Globus pallidus (tissue), 1 donor: ENCODE measurements at places on chromosomes 5 and 9.

DNA sequence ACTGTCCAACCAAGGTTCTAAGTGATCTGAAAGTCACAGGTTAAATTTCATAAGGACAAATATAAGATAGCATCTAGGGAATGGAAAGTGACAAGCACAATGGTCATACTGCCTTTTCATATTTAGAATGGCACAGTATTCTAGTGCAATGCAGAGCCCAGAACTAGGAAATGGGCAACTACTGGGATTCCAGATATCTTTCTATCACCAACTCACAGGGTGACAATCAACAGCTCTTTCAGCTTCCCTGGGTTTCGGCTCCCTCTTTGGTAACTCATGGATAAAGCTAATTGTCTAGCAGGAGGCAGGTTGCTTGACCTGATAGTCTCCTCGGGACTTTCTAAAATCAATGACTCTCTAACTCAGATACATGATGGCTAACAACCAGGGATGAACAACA, 60.4 kb downstream of the NR3C1 start:
- no peak for DNase-seq

DNA sequence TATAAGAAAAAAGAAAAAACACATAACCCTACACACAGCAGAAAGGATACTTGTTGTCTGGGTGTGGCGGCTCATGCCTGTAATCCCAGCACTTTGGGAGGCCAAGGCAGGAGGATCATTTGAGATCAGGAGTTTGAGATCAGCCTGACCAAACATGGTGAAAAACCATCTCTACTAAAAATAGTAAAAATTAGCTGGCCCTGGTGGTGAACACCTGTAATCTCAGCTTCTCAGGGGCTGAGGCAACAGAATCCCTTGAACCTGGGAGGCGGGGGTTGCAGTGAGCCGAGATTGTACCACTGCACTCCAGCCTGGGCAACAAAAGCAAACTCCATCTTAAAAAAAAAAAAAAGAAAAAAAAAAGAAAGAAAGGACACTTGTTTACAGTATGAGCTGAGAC, 147.6 kb upstream of the PITX1 start:
- no peak for DNase-seq

- DNase-seq, result no peak
Measured at GRCh38 chr5:59320420-59320819, 573.1 kb downstream of the PDE4D start.

- DNase-seq, result no peak
Measured at GRCh38 chr9:130387905-130388304, 56.9 kb upstream of the ASS1 start.

GRCh38 chr5:10684303-10685086, 76.5 kb downstream of the DAP start:
- no peak for DNase-seq

GRCh38 chr5:82346399-82347165, 68.4 kb upstream of the RPS23 start:
- DNase-seq, result no peak

GRCh38 chr9:79661886-79662536, 90.2 kb downstream of the TLE4 start:
- no peak for DNase-seq

DNA sequence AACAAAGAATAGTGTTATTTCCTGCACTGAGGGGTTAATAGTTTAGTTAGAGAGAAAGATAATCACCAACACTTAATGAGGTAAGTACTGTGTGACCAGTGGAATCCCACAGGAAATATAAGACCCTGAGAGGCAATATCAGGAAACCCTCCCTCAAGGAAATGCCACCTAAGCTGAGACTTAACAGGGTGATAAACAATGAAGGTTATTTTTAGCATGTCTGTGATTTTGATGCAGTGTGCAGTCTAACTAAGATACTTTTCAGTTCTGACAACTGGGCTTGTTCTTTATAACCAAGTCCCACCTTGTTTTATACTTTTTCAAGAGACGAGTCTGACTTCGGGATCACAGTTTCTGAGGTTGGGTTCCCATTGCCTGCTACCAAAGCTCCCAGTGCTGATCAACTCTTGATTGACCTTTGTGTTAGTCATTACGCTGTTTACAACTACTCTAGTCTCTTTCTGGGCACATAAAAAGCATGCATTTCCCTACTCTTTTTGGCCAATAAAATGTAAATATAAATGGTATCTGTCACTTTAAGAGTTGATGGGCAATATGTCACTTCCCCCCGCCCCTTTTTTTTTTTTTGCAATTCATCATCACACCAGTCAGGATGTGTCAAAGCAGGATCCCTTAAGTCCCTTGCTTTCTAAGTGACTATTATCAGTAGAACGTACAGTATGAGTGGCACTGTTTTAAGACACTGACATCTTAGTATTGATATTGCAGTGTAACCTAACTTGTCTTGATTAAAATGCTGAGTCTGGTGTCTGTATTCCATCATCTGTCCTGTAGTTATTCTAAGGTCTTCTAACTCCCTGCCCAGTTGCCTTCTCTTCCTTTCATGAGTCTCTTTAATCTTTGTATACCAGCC, 31.4 kb downstream of the C6 start:
- DNase-seq, result no peak

DNA sequence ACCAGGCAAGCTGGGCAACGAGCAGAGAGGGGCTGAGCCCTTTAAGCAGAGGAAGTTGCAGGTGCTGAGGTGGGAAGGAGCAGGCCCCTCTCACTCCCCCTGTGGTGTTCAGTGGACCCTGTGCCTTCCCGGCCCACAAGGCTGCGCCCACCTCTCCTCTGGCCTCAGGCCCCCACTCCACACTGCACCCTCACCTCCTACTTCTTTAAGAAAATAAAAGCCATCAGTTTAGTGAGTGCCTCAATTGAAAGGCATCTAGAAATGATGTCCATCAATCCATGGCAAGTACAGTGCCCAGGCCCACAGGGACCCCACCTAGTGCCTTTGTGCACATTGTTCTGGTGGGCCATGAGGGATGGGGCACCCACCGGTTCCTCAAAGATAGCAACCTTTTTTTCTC, 158.0 kb downstream of the PAX5 start:
- no peak for DNase-seq

- DNase-seq, result no peak
Measured at GRCh38 chr5:158155811-158156505, 297.0 kb upstream of the CLINT1 start.

GRCh38 chr5:171673840-171674239, 111.8 kb upstream of the SMIM23 start:
- DNase-seq, result no peak

DNA sequence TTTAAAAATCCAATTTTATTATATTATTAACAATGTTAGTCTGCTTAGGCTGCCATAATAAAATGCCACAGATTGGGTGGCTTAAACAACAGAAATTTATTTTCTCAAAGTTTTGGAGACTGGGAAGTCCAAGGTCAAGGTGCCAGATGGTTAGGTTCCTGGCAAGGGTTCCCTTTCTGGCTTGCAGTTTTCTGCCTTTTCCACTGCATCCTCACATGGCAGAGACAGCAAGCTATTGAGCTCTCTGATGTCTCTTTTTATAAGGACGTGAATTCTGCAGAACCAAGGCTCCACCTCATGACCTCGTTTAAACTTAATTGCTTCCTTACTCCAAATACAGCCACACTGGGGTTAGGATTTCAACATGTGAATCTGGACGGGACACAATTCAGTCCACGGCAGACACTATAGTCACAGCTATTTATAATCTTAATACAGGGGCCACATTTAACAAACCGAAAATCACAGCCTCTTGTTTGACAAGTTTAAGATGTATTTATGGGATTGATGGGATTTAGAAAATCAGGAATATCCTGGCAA, 174.9 kb upstream of the PUM3 start:
- DNase-seq, result no peak

- no peak for DNase-seq
Measured at GRCh38 chr5:143094087-143094521, 309.4 kb downstream of the NR3C1 start.

DNA sequence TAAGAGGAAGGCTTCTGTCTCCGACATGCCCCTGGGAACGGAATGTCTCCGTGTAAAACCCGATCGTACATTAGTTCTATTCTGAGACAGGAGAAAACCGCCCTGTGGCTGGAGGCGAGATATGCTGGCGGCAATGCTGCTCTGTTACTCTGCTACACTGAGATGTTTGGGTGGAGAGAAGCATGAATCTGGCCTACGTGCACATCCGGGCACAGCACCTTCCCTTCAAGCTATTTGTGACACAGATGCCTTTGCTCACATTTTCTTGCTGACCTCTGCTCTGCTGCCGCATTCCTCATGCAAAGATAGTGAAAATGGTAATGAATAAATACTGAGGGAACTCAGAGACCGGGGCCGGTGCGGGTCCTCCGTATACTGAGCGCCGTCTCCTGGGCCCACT, 2.2 kb upstream of the DPP7 start:
- DNase-seq, result no peak

DNA sequence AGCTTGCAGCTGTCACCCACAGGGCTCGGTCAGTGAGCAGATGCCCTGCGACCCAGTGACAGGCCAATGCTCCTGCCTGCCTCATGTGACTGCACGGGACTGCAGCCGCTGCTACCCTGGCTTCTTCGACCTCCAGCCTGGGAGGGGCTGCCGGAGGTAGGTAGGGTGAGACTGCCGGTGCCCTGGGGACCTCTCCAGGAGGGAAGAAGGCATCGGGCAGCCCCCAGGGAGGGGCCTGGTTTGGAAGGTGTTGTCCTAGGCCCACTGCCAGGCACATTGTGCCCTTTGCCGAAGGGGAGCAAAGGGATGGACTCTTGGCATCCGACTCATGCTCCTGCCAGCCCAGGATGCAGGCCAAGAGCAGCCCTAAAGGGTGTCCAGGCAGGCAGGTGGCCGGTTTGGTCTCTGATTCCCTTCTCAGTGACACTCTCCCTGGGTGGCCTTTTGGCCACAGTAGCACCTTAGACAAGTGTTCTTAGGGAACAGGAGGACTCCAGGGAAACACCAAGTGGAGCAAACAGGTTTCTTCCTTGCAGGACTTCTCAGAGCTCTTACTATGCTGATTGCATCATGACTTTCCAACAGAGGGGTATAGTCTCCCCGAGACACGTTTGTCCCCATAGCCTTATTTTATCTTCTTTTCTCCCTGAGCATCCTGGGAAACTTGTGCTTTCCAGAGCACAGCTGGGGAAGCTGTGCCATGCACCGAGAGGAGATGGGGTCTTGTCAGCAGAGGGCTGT, 28.1 kb upstream of the AIF1L start:
- no peak for DNase-seq

DNA sequence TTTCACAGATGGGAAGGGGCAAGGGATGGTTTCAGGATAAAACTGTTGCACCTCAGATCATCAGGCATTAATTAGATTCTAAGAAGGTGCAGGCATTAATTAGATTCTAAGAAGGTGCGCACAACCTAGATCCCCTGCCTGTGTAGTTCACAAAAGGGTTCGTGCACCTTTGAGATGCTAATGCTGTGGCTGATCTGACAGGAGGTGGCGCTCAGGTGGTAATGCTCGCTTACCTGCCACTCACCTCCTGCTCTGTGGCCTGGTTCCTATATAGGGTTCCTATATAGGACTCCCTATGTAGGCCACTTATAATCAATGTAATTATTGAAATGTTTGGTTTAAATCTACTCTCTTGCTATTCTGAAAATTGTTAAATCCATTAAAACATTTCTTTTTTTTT, 171.0 kb downstream of the MSX2 start:
- DNase-seq, result no peak

DNA sequence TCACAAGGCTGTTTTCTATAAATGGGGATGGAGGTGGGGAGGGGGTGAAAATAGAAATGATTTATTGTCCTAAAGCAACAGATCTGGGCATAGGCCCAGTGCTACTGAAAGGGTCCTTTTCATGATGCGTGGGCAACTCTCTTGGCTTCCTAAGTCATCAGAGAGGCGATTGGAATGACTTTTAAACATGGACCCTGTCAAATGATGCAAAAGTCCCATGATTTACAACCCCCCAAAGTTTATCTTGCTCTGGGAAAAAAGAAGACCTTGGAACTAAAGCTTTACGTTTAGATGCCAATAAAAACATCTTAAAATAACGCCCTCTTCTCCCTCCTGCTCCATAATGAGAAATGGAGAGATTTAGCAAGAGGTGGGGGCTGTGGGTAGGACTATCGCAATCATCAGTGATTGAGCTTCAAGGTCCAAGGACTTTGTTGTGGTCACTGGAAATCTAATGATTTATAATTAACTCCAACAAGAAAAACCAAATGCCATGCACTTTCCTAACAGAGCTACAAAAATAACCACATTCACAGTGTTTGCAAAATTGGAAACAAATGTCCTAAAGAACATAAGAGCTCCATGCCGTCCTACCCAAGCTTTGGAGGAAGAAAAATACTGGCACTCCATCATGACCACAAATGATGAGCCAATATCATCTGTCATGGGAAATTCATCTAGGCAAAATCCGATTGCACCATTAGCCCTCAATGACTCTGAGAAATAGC, 167.5 kb upstream of the CLINT1 start:
- peak; percentile 74 for DNase-seq

DNA sequence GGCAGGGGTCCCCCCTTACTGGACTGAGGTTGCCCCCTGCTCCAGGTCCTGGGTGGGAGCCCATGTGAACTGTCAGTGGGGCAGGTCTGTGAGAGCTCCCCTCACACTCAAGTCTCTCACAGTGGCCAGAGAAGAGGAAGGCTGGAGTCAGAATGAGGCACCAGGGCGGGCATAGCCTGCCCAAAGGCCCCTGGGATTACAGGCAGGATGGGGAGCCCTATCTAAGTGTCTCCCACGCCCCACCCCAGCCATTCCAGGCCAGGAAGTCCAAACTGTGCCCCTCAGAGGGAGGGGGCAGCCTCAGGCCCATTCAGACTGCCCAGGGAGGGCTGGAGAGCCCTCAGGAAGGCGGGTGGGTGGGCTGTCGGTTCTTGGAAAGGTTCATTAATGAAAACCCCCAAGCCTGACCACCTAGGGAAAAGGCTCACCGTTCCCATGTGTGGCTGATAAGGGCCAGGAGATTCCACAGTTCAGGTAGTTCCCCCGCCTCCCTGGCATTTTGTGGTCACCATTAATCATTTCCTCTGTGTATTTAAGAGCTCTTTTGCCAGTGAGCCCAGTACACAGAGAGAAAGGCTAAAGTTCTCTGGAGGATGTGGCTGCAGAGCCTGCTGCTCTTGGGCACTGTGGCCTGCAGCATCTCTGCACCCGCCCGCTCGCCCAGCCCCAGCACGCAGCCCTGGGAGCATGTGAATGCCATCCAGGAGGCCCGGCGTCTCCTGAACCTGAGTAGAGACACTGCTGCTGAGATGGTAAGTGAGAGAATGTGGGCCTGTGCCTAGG, at the start of gene CSF2:
TSS of gene CSF2 (plus strand) at position 559 of the 783 bp plus-strand sequence. CDS start at position 594, 35 bp downstream.
- DNase-seq, result no peak

GRCh38 chr9:84068872-84069271, 88.3 kb downstream of the RMI1 start:
- DNase-seq, result no peak

GRCh38 chr5:1479581-1480188, 34.4 kb upstream of the SLC6A3 start:
- no peak for DNase-seq

DNA sequence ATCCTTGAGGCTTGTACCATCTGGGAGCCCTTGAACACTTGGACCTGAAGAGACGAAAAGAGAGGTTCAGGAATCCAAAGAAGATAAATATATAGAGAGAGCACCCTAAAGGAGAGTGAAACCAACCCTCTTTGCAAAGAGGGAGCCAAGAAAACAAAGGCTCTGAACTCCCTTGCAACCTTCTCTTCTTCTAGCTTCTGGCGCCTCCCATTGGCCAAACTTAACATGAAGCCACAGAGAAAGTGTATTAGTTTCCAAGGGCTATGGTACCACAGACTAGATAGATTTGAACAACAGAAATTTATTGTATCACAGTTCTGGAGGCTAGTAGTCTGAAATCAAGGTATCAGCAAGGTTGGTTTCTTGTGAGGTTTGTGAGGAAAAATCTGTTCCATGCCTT, 175.1 kb downstream of the HCN1 start:
- no peak for DNase-seq
